ENCODE measurements at places on chromosomes 6 and 20.

DNA sequence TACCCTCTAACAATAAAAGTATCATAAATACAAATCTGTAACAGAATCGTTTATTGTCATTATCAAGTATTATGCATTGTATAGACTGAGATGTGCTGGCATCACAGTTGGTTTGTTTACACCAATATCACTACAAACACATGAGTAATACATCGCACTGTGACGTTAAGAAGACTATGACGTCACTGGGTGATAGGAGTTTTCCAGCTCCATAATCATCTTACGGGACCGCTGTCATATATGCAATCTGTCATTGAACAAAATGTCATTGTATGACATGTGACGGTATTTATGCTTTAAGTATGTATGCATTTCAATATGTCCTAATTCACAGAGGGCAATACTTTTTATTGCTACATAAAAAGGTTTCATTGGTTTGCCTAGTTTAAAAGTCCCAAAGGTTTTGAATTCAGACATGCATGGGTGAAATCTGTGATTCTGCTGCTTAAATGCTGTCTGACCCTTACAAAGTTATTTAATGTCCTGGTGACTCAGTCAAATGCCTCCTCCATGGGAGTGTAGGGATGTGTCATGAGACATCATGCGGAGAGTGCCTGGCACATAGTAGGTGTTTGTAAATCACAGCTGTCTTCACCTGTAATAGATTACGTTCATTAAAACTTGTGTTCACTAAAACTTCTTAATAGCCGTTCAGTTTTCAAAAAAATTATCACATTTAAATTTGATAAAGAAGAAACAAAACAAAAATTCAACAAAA lies 160.7 kb upstream of the PDE10A start:
- peaks cover 28% of the 10 kb centered on the region for H3K27me3 ChIP-seq
- H3K4me3 ChIP-seq, result no peak overlapping the region
- no peak for DNase-seq
- H3K27ac ChIP-seq, result no peak overlapping the region
- H3K4me1 ChIP-seq, result no peaks in the 10 kb centered on the region

DNA sequence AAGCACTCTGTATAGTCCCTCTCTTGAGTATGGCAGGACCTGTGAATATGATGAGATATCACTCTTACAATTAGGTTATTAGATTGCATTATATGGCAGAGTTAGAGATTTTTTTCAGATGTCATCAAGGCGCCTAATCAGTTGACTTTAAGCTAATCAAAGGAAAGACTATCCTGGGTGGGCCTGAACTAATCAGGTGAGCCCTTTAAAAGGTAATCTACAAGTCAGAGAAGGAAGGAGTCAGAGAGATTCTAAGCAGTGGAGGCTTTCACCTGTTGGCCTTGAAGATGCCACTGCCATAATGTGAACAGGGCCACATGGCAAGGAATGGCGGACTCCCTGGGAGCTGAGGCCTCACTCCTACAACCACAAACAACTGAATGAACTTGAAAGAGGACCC lies 151.5 kb downstream of the BFSP1 start:
- H3K27ac ChIP-seq, result no peak overlapping the region
- no peaks in the 10 kb centered on the region for H3K36me3 ChIP-seq
- no peak for DNase-seq
- no peaks in the 10 kb centered on the region for H3K27me3 ChIP-seq
- no peaks in the 10 kb centered on the region for H3K4me1 ChIP-seq

DNA sequence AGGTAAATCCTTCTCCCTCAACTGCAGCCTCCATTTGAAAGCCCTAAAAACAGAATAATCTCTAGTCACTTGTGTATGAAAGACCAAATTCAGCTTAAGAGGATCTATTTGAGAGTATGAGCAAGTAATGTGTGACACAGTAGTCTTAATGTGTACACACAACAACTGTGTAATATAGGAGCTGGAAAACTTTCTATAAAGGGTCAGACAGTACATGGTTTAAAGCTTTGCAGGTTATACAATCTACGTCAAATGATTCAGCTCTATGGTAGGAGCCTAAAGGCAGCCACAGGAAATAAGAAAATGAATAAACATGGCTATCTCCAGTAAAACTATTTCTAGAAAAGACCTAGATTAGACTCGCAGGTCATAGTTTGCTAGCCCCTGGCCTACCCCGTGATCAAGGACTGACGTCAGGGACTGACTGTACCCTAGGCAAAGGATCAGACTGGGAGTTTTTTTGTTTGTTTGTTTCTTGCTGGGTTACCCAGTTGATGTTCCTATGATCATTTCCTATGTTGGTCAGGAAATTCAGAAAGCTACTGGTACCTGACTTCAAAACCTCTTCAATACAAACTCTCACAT lies 39.7 kb downstream of the BTBD9 start:
- H3K4me3 ChIP-seq, result no peak overlapping the region
- H3K4me1 ChIP-seq, result no peaks in the 10 kb centered on the region
- no peaks in the 10 kb centered on the region for H3K27me3 ChIP-seq
- H3K27ac ChIP-seq, result no peak overlapping the region
- DNase-seq, result no peak

DNA sequence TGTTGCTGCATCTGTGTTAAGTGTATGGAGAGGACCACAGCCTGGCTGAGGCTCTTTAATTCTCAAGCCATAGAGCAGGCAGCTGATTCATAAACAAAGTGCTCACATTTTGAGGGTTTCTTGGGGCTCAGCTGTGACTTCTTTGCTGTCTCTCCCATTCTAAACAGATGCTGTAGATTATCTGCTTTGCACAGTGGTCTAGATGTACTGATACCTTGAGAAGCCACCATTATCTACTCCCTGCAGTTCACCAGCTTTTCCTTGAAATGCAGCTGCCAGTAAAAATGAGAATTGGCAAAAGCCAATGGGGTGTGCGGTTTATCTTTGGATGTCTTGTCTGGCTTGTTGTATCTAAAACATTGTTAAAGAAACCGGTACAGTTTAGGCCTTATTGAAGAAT lies 5.2 kb upstream of the CNR1 start:
- peaks cover 12% of the 10 kb centered on the region for H3K27me3 ChIP-seq
- no peak overlapping the region for H3K4me3 ChIP-seq
- H3K4me1 ChIP-seq, result peaks cover 30% of the 10 kb centered on the region
- H3K27ac ChIP-seq, result no peak overlapping the region

GRCh38 chr20:31644701-31645100 lies 7.0 kb downstream of the COX4I2 start:
- no peak for DNase-seq
- H3K36me3 ChIP-seq, result no peaks in the 10 kb centered on the region
- peaks cover 7% of the 10 kb centered on the region for H3K4me1 ChIP-seq
- no peak overlapping the region for H3K4me3 ChIP-seq

Data from stimulated activated naive B cell treated with anti-CD40 and anti-IgM and Interleukin-4, amounts not matched to agents 10 μg/mL and 1 μg/mL and 100 μg/mL, for 72 hours (primary cell).